ENCODE measurements at places on chromosomes 6 and 20.

GRCh38 chr6:136324686-136325380 lies 35.2 kb upstream of the BCLAF1 start:
- no peak for DNase-seq

DNA sequence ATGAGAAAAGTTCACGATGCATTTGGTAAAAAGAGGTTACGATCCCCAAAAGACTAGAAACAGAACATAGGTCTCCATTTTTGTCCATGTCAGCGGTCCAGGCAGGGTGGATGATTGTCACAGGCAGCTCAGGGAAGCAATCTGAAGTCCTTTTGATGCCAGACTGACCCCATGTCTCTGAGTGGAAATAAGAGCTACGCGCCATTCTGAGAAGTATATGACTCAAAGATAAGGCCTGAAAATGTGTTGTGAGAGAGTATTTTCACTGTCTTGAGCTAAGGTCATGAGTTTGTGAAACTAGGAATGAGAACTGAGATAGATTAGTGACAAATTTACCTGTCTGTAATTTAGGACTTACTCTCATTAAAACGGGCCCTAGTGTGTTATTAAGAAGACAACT lies 69.5 kb downstream of the LYRM4 start:
- DNase-seq, result no peak

GRCh38 chr6:92114091-92114675 lies 1305.2 kb downstream of the EPHA7 start:
- DNase-seq, result no peak

GRCh38 chr6:10030942-10031537 lies 383.8 kb downstream of the TFAP2A start:
- no peak for DNase-seq

Data from activated CD8-positive, alpha-beta memory T cell treated with anti-CD3 and anti-CD28 coated beads, Interleukin-2, amount 50 U/mL, for 4 hours (primary cell).